ENCODE measurements at places on chromosomes 5 and 9.

- DNase-seq, result no peak
These were observed 541.6 kb upstream of the DAP start for GRCh38 chr5:11302663-11303062.

- peak; percentile 26 for DNase-seq
These were observed 69.3 kb downstream of the HSD17B3 start for GRCh38 chr9:96232539-96233241.

GRCh38 chr5:184471-184870, 6.8 kb upstream of the LRRC14B start:
- no peak for DNase-seq

GRCh38 chr9:22401671-22402070, 45.0 kb upstream of the DMRTA1 start:
- no peak for DNase-seq

- no peak for DNase-seq
These were observed 127.4 kb downstream of the BARX1 start for GRCh38 chr9:93827545-93828330.

DNA sequence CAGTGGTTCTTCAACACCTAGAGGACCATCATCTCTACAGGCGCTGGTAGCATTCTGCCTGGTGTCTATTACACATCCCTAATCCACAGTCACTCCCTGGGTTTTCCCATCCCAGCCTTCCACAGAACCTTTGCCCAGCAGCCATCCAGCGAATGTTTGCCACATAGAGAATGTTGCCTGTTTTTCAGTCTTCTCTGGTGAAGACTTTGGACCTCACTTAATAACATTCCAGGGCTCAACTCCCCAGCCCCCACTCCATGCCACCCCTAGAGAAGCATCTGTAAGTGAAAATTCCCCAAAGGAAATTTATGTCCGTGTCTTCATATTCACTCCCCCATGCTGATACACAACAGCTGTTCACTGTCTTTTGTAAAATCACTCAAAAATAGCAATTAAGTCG, 249.6 kb downstream of the AOPEP start:
- DNase-seq, result no peak

DNA sequence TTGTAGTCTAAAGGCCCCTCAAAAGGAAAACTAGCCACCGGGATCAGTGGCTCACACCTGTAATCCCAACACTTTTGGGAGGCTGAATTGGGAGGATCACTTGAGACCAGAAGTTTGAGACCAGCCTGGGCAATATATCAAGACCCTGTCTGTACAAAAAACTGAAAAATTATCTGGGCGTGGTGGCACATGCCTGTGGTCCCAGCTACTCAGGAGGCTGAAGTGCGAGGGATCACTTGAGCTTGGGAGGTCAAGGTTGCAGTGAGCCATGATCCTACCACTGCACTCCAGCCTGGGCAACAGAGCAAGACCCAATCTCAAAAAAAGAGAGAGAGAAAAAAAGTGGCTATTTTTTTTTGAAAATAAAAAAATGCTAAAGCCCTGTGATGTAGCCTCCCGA, 55.2 kb downstream of the FBXW11 start:
- DNase-seq, result no peak

DNA sequence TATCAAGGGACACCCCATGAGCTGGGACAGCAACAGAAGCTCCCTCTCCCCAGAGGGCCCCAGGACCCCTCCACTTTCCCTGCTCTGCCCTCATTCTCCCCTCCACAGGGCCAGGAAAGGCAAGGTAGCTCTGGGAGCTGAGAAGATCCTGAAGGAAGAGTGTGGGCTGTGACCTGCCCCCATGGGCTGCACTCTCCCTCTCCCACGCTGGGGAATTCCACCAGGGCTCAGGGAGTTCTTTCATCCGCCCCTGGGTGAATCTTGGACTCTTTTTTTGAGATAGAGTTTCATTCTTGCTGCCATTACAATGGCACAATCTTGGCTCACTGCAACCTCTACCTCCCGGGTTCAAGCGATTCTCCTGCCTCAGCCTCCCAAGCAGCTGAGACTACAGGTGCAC, 73.8 kb downstream of the C9orf50 start:
- no peak for DNase-seq

DNA sequence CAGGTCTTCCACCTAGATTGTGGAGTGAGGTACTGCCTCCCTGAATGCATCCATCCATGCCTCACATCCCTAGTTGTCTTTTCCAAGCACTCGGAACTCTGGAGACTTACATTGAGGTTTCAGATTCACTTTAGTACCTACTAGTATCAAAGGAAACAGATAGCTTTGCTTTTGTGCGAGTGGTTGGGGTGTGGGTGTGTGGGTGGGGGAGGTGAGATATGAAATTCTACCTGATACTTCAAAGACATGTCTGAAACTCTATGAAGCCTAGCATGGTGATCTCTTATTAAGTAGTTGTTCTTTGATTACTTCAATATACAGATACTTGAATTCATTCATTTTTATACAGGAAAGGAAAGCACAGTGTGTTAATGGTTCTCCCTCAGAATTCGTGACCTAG, 64.4 kb downstream of the MCCC2 start:
- DNase-seq, result no peak

Measured in CD8-positive, alpha-beta T cell (primary cell).